ENCODE measurements at places on chromosomes 11 and 22. TPM values are rescaled to one million over a fixed set of nuclear protein-coding genes. Genes with fewer than 3 reads are reported as not detected.
A peak's percentile ranks its signal among the peaks of the same experiment; 100 is the strongest.

DNA sequence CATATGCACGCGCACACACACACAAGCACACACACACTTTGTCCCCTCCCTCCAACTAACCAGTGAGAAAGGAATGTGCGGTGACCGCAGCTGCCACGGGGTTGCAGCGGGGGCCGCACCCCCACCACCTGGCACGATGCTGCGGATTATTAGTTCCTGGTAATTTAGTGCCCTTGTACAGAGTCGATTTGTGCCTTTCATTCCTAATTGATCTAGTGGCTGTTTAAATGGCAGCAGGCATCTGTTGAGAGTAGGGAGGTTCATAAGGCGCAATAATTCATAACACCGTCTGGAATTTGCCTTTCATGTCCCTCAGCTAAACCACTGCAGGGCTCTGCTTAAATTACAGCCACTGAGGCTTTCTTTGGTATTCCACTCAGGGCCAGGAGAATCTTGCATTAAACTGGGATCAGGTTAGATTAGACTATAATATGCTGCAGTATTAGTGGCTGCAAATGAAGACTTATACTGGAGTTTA, 113.7 kb downstream of the FEZ1 start:
- no peak for DNase-seq

GRCh38 chr11:131866535-131867400, 496.4 kb downstream of the NTM start:
- DNase-seq = no peak

DNA sequence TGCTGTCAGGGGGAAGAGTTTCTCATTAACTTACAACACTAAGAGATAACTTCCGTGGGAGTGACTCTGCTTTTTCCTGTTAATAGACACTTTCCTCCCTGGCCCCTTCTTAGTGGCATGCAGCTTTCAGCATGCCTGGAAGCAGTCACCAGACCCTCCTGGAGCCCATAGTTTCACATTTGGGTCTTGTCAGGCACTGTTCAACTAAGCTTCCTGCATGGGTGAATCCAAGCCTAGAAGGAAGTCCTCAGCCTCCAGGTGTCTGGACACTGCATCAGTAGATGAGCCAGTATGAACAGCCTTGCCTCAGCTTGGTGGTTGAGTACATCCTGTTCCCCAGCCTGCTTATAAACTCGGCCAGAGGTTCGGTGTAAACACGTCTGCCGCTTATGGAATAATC, 68.1 kb downstream of the PPP6R3 start:
- DNase-seq = peak; percentile 18

DNA sequence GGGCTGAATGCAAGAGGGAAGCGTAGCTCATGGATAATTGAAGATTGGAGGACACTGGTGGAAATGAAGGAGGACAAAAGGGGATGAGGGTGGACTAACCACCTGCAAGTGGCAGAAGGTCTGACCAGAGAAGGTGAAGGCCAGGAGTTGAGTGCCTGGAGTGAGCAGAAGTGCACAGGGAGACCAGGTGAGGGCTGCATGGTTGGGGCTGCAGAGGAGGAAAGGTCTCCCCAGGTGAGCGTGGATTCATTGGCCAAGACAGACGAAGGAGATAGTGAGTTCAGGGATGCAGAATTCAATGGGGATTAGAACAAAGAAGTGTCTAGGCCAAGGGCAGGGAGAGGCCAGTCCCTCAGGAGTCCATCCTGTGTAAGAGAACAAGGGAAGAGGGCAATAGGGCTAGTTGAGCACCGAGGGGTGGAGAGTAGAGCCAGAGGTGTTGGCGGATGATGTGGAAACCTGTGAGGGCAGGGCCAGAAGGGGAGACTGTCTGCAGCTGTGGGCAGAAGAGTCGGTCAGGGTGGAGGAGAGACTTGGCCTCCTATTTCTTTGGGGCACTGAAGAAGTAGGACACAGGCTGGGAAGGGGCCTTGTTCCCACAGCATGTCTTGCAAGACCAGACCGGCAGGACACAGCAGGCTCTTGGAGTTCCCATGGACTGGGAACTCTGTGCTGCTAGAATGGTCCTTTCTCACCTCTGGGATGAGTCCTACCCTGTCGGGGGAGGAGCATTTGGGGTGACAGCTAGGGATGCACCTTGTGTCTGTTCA, 6.7 kb downstream of the TRIM29 start:
- DNase-seq = no peak

DNA sequence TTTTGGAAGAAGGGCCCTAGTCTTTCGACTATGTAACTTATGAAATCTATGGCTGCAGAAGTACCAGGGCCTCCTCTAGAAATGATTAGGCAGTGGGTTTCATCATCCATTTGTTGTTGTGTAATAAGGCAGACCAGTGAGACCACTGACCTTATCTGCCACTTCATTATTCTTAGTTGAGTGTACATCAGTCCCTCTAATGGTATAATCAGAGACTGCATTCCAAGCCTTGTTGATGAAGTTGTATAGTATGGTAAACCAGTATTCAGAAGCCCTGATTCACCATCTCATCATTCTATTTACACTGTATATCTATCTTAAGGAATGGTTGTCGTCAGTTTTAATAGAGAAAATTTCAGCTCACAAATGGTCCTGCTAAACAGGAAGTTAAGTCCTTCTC, 32.2 kb upstream of the GRIA4 start:
- no peak for DNase-seq

LRRC32 gene
- 0.08 TPM for total RNA-seq

GRCh38 chr22:28207281-28208030, 288.4 kb upstream of the PITPNB start:
- no peak for DNase-seq

GRCh38 chr11:44536788-44537516, 28.5 kb upstream of the CD82 start:
- no peak for DNase-seq

GRCh38 chr11:117730208-117730800, 66.7 kb downstream of the DSCAML1 start:
- DNase-seq = no peak

DNA sequence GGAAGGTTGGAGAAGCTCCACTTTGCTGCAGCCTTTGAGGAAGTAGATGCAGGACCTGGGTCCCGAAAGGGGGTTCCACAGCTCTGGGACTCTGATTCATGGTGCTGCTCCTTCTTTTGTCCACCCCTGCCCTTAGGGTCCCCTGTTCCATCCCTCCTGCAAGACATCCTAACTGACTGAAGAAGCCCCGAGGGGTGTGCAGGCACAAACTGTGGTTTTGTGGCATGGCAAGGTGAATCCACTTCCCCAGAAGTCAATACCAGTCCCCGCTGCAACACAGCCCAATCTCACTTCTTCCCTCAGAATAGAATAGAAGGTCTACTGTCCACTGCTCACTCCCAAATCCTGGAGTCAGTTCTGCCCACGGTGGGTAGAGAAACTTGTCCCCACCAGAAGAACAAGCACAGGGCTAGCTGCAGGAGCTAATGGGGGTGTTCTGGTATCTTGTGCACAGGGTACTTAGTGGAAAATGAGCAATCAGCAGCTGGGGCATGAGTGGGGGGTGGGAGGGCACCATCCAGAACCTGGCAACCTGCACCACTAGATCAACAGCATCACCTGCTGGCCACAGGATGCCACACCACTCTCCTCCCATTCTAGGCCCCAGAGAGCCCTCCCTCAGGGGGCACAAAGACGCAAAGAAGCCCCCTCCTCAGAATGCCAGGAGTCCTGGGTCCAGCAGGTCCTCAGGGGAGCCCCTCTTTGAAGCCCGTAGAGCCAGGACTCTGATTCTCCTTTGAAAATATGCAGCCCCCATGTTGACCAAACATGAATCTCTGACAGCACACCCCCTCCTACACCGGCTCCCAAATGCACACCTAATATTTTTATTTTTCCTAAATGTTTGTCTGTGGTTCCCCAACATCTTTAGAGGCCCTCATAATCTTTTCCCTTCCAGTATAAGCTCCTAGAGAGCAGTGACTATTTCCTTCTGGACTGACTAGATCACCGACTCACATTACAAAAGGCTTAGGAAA, 14.1 kb downstream of the SPATA19 start:
- no peak for DNase-seq

GRCh38 chr11:119316729-119317591, at the start of gene MCAM:
Gene MCAM, minus strand, starts transcription at chr11:119317130. Its CDS starts 29 bp downstream, at chr11:119317101.
- no peak for DNase-seq

DNA sequence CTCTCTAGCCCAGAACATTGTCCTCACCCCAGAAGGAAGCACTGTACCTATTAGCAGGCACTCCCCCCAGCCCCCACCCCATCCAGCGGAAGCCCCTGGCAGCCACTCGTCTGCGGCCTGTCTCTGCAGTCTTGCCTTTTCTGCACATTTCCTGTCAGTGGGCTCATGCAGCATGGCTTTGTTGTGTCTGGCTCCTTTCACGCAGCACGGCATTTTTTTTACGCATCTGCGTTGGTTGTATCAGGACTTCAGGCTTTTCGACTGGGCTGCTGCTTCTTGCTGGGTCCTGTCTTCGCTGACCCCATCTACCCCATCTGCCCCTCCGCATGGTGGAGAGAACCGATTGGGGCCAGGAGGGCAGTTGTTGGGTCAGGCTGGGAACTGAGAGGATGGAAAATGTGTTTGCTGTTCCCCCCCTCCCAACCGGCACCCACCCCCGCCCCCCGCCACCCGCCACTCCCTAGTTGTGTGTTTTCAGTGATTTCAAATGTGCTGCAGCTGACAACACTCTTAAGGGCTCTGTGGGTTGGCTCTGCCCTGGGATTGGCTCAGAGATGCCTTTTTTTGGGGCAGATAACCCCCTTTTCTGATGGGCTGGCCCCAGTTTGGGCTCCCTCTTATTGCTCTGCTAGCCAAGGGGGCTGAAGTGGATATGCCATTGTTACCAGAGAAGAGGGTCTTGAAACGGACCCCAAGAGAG, 110.0 kb downstream of the KIAA1671 start:
- DNase-seq = peak; percentile 88

BTG4 gene
- not detected for total RNA-seq

GRCh38 chr22:46393873-46394272, 58.4 kb downstream of the TRMU start:
- DNase-seq = no peak

PRSS23 gene
- 3.4 TPM for total RNA-seq

- DNase-seq = no peak
Measured at GRCh38 chr22:50274311-50274710, 4.1 kb upstream of the MAPK11 start.

DNA sequence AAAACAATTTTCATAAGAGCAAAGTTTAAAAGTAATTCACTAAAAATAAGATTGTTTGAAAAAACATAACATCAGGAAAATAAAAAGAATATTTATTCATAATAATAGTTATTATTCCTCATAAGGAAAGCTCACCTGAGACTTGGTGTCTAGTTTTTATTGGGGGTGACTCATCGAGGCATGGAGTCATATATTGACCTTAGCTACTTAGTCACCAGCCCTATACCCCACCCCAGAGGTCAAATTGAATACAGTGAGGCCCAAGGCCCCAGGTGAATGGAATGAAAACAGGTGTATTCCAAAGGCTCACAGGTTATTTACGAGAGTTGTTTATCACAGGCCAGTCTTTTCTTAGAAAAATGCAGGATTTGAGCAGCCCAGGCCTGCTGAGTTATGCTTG, 36.9 kb downstream of the CNTF start:
- DNase-seq = no peak

DNA sequence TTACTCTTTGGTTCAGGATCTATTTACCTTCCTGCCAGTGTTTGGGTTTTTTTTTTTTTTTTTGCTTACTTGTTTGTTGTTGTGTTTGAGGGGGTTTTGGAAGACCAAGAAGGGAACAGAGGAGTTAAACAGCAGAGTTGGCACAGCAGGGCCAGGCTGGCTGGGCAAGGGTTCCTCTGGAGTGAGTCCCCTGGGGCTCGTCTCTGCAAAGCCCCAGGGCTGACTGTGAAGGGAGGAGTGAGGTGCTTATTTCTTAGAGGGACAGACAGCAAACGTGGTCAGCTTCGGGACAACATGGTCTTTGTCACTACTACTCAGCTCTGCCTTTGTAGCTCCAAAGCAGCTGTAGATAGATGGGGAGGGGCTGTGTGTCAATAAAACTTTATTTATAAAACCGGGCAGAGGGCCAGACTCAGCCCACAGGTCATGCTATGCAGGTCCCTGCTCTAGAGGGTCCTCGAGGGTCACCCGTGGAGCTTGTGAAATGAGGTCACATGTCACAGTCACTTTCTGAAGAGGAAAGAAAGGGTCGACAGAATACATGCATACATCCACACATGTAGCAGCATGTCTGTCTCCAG, 1404.7 kb downstream of the BRD1 start:
- no peak for DNase-seq

DNA sequence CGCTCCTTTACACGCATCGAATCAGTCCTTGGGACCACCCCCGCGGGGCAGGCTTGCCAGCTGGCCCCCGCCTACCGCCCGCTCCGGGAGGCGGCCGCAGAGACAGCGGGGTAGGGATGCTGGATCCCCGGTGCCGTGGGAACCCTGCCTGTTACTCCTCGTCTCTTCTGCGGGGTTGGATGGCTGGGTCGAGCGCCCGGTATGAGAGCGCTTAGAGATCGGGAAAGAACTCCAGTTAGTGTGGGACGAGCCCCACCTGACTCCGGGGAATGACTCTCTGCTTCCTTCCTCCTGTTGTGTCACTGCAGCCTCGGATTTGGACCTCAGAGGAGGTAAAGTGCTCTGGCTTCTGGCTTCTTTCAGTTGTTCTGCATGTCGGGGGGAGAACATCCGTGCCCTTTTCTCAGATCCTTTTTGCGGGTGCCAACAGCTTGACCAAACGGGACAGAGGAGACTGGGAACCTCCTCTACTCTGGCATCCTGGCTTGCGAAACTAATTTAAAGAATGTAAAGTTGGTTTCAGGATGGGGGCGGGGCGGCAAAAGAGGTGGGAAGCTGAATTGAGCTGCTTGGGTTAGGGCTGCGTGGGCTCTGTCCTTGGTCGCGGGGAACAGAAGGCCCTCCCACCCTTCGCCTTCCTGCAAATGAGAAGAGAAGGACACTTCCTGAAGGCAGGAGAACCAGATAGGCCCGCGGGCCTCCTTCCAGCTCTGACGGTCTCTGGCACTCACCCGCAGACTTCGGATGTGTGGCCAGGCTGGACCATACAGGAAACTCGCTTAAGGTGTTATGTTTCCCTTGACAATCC, 938 bp downstream of the LAYN start:
- no peak for DNase-seq

B4GALNT4 gene
- total RNA-seq = 1.2 TPM

GAS2 gene
- 3.5 TPM for total RNA-seq

DNA sequence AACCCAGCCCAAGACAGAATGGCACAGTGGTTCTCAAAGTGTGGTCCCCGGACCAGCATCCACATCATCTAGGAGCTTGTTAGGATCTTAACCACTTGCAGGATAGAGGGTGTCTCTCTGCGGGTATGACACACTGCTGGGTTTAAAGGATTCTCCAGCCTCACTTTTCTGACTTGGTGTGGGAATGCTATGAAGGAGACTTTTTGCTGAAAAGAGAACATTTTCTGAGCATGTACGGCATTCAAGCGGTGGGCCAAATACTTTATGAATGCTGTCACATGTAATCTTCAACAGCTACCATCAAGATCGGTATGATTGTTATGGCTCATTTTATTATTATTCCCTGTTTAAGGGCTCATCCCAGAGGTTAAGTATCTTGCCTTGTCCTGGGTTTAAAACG, 1.8 kb upstream of the CD82 start:
- DNase-seq = no peak
